ENCODE measurements at places on chromosomes 7 and 10.

- DNase-seq: peak; percentile 73
Observed at GRCh38 chr10:105837951-105838350, 1196.9 kb downstream of the SORCS3 start.

- DNase-seq: no peak
Observed at GRCh38 chr10:107899075-107899474, 734.6 kb upstream of the SORCS1 start.

GRCh38 chr7:128453836-128454804 lies 1.6 kb upstream of the HILPDA start:
- DNase-seq: peak; percentile 96

DNA sequence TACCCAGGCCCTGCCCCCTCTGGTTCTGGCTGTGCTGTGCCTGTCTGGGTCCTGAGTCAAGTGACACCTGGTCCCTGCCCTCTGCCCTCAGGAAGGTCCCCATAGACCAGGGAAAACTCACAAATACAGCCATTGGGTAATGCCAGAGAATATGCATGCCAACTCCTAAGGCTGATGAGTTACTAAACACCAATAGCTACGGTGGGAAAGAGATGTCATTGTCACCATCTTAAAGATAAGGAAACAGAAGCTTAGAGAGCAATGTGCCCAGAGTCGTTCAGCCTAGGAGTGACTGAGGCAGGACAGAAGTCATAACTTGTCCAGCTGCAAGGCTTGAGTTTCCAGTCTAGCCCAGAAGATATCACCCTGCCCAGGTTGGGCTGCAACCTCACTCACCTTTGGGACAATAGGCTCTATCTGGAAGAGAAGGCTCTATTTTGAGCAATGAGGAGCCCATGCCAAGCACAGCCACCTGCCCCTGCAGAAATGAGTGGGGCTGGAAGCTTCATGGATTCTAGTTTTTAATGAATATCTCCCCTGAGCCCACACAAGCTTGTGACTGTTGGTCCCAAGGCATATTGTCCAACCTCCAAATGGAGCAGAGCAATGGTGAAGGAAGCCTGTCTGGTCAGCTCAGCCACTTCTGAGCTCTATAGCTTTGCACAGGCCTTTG lies 42.6 kb downstream of the ZNF273 start:
- no peak for DNase-seq

GRCh38 chr7:142174441-142174840 lies 62.9 kb downstream of the MGAM2 start:
- DNase-seq: no peak

DNA sequence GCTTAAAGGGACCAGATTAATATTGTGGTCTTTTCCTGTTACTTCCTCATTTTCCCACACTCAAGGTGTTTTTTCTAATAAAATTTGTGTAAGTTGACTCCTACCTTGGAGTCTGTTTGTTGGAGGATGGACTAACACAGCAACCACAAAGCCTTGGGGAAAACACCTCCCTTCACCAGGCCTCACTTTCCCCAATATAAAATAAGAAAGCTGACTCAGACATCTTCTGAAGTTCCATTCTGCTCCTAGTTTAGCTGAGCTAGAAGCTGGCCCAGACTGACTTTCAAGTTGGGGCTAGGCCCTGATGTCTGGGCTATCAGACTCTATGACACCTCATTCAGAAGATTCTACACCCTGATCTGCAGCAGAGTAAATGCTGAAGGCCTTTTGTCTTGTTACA lies 73.0 kb upstream of the ADRB1 start:
- no peak for DNase-seq

Data from amniotic epithelial cell (primary cell).